ENCODE measurements at places on chromosomes 3 and 15. TPM values are rescaled to one million over a fixed set of nuclear protein-coding genes. Genes with fewer than 3 reads are reported as not detected.
A peak's percentile ranks its signal among the peaks of the same experiment; 100 is the strongest.

Gene LOXL1
- total RNA-seq, result 27.6 TPM

Gene GPR15
- total RNA-seq, result not detected

Gene EIF4E3
- total RNA-seq, result 11.0 TPM

Gene GPR149
- not detected for total RNA-seq

Gene TMCO5A
- not detected for total RNA-seq

Gene SPPL2A
- total RNA-seq, result 40.7 TPM

Gene TMEM62
- 7.2 TPM for total RNA-seq

Gene XIRP1
- 11.8 TPM for total RNA-seq

Gene IL16
- total RNA-seq, result 8.9 TPM

Gene STRA6
- 0.49 TPM for total RNA-seq

Gene B3GALNT1
- 19.2 TPM for total RNA-seq

Gene TPRG1
- 9.6 TPM for total RNA-seq

Gene FGF7
- 44.2 TPM for total RNA-seq

Gene EFCC1
- 0.79 TPM for total RNA-seq

Gene TMEM158
- total RNA-seq, result 2.4 TPM

Gene C3orf70
- total RNA-seq, result 6.5 TPM

Gene ALPK3
- total RNA-seq, result 7.5 TPM

Gene LRTM1
- total RNA-seq, result 7.4 TPM

DNA sequence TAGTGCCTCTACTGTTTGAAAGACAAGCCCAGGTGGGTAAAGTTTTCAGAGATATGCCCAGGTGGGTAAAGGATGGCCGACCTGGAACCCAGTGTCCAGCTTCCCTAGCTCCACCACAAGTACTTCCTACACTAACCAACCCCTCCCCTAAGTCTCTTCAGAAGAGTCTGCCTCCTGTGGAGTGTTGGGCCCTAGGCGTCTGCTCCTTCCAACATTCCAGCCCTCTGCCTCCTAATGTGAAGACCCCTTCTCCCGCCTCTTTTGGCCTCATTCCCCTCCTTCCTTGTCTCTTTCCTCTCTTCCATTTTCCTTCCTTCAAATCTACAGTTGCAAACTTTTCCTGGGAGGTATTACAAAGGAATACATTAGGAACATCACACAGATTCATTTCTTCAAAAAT lies 38.6 kb downstream of the CNTN3 start:
- DNase-seq, result no peak

GRCh38 chr3:134579141-134579665 lies 71.6 kb downstream of the KY start:
- no peak for DNase-seq

DNA sequence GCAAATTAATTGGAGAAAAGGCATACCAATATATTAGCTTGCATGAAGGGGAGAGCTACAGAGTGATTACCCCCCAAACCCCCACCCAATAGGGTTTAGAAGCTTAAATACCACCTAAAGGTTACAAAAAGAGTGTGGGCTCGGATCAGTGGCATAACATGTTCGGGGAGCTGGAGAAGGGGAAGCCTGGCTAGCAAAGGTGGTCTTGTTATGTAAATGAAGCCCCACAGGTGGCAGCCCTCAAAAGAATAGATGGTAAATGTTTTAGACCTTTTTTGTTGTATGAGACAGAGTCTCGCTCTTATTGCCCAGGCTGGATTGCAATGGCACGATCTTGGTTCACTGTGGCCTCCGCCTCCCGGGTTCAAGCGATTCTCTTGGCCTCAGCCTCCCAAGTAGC lies 10.9 kb upstream of the PXK start:
- no peak for DNase-seq

- DNase-seq, result no peak
Measured at GRCh38 chr3:71145954-71146353, 437.6 kb downstream of the FOXP1 start.

DNA sequence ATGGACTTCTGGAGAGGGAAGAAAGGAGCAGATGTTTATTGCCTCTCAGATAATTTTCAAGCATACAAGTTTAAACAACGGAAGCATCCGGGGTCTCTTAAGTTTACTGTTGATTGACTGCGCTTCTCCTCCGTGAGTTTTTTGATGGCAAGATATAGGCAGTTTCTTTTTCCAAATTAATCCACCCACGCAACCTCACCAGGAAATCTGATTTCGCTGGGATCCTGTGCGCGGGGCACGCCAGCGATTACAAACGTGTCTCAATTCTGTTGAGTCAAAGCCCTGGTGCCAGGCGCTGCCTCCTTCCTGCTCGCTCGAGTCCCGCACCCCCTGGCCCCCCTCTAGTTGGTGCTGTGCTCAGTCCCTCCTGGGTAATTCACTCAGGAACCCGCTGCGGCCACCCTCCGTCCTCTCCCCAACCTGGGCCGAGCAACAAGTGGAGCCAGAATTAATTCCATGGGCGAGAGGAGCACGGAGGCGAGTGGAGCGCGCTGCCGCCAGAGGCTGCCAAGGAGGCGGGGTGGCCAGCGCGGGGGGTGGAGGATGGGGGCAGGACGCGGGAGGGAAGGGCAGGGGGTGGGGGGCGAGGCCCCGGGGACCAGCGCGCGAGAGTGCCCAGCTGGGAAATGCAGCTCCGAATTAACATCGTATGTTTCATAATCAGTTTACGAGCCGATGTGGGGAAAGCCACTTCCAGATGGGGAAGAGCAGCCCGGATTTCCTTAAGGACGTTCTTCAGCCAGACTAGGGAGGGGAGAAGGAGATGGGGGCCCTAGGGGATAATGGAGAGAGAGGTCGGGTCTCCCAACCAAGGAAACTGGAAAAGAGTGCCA lies 6.0 kb downstream of the WNT5A start:
- DNase-seq, result peak; percentile 28

DNA sequence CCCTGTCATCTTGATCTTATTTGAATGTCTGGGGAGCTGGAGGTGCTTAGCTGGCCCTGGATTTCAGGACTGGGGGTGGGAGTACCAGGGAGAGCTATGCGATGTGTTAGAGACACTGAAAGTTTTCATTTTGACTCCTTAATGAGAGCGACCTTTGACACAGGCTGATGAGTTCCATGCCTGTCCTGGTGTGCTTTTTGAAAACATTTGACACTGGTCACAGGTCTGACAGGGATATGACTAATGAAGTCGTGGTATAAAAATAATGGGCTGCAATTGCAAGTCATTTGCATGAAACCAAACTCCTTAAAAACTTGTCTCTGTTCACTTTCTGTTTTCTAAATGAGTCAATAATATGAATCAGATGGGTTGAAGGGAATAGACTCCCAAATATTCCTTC lies 81.9 kb downstream of the MECOM start:
- no peak for DNase-seq

GRCh38 chr15:84859144-84859543 lies 25.3 kb upstream of the SLC28A1 start:
- no peak for DNase-seq

- DNase-seq, result no peak
Measured at GRCh38 chr3:68483601-68484000, 448.7 kb downstream of the TAFA4 start.

GRCh38 chr3:51375136-51375535 lies 10.0 kb upstream of the MANF start:
- DNase-seq, result no peak

GRCh38 chr15:45333550-45333949 lies 44.8 kb downstream of the GATM start:
- peak; percentile 59 for DNase-seq

GRCh38 chr3:17125738-17126442 lies 241.1 kb downstream of the PLCL2 start:
- DNase-seq, result no peak

DNA sequence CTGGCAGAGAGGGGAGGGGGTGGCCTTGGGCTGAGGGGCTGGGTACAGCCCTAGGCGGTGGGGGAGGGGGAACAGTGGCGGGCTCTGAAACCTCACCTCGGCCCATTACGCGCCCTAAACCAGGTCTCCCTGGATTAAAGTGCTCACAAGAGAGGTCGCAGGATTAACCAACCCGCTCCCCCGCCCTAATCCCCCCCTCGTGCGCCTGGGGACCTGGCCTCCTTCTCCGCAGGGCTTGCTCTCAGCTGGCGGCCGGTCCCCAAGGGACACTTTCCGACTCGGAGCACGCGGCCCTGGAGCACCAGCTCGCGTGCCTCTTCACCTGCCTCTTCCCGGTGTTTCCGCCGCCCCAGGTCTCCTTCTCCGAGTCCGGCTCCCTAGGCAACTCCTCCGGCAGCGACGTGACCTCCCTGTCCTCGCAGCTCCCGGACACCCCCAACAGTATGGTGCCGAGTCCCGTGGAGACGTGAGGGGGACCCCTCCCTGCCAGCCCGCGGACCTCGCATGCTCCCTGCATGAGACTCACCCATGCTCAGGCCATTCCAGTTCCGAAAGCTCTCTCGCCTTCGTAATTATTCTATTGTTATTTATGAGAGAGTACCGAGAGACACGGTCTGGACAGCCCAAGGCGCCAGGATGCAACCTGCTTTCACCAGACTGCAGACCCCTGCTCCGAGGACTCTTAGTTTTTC lies 4.9 kb downstream of the ISL2 start:
- DNase-seq, result no peak

DNA sequence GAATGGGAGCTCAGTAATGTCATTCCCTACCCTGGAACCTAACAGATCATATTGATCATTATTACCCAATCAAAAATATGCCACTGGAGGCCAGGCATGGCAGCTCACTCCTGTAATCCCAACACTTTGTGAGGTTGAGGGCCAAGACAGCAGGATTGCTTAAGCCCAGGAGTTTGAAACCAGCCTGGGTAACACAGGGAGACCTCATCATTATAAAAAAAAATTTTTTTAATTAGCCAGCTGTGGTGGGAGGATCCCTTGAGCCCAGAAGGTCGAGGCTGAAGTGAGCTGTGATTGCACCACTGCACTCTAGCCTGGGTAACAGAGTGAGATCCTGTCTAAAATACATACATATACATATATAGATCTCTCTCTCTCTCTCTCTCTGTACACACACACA lies 10.2 kb downstream of the IGDCC4 start:
- no peak for DNase-seq

DNA sequence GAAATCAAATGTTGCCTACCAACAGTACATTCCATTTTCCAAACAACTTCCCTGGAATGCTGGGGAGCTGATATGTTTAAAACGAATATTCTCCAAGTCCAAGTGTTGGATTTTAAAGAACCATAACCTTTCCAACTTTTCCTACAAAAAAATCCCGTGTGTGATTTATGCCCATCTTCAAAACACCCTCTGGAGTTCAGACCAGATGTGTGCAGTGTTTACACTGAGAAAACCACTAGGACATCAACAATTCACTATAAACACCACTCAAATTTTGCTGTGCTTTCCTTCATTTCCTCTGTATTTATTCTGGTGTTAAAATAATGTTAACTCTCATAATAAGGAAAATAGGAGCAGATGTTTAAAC lies 2.4 kb downstream of the VGLL4 start:
- DNase-seq, result peak; percentile 60

DNA sequence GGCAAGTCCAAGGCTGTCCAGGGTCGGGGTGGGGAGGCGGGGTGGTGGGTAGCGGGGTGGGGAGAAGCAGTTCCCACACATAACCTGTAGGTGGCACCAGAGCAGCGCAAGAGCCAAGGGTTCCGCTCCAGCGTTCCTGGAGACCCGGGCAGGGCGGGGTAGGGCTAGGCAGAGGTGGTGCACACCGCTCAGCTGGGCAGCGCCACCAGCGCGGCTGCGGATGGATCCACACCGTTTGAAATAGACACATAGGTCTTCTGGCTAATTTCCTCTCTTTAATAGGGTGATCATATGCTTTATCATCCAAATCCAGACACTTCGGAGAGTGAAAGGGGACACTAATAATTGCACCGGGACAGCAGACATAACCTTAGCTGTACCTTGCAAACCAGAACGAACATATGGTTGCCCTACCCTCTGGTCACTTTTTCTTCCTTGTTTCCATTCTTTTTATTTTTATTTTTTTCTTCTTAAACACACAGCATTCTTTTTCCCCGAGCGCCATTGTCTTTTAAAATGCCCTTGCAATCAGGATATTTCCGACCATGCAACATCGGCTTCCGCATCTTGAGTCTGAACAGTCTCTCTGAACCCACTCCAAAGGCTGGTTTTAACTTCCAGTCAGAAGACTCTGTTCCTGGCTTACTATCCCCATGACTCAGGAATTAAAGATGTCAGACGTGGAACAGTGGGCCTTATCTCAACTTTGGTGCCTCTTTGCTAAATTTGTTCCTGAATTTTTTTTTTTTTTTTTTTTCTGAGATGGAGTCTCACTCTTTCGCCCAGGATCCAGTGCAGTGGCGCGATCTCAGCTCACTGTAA lies 12.5 kb upstream of the ZSCAN2 start:
- DNase-seq, result peak; percentile 53

- no peak for DNase-seq
Measured at GRCh38 chr3:20057612-20058180, 17.4 kb downstream of the KAT2B start.

DNA sequence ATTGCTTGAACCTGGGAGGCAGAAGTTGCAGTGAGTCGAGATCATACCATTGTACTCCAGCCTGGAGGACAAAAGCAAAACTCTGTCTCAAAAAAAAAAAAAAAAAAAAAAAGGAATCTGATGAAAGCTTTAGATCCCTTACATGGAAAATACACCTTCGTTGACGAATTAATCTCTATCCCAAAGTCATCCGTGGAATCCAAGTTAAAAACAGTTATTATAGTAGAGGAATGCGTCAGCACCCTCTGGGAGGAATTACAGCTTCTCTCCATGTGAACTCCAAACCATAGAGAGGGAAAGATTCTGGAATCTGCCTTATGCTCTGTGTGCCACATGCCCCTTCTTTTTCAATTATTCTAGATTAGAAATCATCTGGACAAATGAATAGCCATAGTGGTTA lies 192.3 kb upstream of the C2CD4B start:
- no peak for DNase-seq

DNA sequence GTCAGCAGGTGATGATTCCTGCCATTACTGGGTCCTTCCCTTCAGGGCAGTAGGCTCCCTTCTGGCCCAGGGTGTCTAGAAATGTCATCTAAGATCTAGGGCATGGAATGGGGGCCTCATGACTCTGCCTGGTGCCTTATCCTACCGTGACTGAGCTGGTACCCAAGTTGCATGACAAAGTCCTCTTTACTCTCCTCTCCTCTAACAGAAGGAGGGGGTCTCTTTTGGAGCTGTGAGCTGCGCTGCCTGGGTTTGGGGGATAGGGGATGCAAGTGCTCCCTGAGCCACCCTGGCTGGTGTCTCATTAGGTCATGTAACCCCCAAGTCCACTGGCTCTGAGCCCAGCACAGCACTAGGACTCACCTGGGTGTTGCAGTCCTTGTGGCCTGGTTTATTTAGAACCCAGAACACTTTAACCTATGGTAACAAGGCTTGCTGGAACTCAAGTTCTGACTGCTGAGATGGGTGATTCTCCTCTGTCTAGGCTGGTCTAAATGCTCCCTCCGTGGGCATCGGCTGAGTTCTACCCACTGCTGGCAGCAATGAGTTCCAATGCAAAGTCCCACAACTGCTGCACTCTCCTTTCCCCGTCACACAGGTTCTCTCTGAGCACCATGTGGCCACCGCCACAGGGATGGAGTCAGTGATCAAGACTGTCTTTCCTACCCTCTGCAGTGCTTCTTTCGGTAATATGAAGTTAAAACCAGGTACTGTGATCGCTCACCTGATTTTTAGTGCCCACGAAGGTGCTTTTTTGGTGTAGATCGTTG lies 34.0 kb downstream of the XXYLT1 start:
- DNase-seq, result no peak

GRCh38 chr3:124200407-124200806 lies 208.5 kb upstream of the ROPN1 start:
- DNase-seq, result no peak

GRCh38 chr3:38173834-38174418 lies 8.6 kb downstream of the OXSR1 start:
- no peak for DNase-seq
